ENCODE measurements at places on chromosomes 4 and X.

DNA sequence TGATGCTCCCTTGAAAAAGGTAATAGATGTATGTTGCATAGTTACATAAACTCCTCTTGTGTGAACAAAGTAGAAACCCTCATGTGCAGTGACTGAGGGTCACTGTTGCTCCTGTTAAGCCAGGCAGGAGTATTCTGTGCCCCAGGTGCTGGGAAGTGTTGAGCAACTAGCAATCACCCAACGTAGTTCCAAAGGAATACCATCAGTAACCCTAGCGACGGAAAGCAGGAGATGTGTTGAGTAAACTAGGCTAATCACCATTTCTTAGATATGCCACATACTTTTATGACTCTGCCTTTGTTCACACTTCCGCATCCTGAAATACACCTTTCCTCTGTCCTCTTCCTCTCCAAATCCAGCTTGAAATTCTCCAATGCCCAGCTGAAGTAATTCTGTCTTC, 50.9 kb upstream of the TAB3 start:
- DNase-seq = no peak

DNA sequence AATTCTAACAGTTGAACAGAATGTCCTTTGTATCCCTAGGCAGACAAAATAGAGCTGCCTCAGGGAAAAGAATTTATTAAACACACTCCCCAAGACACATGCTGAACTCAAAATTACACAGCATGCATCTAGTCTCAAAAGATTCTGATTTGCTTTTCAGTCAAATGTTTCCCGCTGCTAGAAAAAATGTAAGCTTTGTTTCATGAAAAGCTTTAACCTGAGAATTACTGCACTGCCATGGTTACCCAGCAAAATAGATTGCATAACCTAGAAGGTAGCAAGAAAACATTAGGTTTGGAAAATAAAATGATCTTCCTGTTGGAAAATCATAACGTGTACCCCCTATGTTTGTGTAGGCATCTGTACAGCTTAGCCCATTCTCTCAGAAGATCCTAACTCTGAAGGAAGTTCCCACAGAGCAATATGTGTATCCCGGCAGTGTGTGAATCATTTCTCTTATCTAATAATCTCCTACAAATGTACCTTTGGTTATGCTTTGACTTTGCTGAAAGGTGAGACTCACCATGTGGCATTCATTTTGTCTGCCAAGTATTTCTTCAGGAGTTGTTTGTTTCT, 646.9 kb downstream of the STPG2 start:
- no peak for DNase-seq

GRCh38 chrX:116031331-116031730, 139.2 kb upstream of the AGTR2 start:
- DNase-seq = no peak

DNA sequence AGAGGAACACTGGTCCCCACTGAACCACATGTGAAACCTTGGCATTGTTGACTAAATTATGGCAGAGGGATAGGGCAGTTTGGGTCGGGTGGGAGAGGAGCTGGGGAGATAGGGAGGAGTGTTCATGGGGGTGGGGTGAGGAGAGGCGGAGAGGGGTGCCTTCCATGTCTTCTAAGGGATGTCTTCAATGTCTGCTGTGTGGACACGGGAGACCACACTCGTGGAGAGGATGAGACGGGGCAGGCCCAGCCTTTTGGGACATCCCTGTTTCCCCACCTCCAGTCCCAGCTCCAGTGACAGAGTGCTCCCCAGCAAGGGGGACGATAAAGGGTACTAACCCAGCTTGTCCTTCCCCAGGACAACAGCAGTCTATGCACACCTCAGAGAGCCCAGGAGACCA, 146.4 kb upstream of the MAMLD1 start:
- DNase-seq = no peak

DNA sequence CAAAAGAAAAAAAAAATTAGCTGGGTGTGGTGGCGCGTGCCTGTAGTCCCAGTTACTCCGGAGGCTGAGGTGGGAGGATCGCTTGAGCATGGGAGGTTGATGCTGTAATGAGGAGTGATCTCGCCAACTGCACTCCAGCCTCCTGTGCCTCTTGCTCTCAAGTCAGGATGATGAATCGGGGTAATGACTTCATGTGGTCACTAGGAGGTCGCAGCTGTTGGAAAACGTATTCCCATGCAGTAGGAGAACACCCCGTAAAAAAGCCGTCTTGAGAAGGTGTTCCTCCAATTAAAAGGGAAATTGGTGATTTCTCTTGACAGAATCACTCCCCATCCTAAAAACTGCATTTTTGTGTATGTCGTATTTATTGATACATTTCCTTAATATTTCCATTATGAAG, 2.2 kb downstream of the CCNB3 start:
- no peak for DNase-seq

DNA sequence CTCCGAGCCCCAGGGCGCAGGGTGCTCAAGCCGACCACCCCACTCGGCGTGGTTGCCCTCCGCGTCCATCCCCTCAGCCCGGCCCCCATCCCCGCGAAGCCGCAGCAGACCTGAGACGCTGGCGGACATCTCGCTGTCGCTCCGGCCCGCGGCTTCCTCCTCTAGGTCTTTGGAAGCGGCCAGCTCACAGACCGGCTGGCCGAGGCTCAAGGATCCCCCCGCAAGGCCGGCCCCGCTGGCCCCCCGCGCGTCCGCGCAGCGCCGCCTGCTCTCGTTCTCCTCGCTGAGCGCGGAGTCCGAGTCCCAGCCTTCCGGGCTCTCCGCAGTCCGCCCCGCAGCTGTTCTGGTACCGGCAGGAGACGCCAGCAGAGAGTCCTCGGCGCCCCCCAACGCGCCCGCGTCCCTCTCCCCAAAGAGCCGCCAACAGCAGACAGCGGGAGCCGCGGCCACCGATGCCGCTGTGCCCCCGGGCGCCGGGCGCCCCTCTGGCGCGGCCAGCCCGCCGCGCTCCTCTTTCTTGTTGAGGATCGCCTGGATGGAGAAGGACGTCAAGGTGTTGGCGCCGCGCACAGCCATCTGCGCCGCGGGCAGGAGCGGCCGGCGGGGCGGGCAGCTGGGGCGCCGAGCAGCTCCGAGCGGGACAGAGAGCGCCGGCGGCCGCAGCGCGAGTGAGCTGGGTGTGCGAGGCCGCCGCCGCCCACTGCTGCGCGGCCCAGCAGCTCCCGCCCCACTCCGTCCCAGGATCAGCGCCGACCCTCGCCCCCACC, at the start of gene NKX3-2:
TSS of gene NKX3-2 (minus strand) at position 670 of the 767 bp plus-strand sequence. CDS start at position 576, 94 bp downstream.
- no peak for DNase-seq

- DNase-seq = no peak
Observed at GRCh38 chr4:75235359-75235951, 278.7 kb downstream of the RCHY1 start.

DNA sequence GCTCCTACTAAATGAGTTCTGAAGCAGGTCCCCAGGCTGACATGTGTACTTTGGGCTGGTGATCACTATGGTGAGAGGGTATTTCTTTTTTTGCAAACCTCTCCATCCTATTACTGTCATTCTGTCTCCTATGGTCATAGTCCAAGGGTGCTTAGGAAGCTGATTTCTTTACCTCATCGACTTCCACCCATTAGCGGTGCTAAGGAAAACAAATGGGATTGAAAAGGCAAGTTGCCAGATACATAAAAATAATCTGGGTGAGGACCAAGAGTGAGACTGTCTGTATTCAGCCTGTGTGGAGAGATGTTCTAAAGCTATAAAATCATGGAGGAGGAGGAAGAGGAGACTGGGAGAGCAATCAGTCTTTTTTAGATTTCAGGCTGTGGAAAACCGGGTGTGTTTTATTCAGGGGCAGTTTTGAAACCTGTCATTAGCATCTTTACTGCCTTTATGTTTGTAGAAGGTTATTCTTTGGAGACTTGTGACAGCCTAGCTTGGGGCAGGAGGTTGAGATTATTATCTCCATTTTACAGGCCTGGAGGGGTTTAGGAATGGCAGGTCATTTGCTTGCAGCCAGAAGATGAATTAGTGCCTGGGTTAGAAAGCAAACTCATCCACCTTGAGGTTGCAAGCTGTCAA, 1.9 kb downstream of the TMEM164 start:
- DNase-seq = no peak

DNA sequence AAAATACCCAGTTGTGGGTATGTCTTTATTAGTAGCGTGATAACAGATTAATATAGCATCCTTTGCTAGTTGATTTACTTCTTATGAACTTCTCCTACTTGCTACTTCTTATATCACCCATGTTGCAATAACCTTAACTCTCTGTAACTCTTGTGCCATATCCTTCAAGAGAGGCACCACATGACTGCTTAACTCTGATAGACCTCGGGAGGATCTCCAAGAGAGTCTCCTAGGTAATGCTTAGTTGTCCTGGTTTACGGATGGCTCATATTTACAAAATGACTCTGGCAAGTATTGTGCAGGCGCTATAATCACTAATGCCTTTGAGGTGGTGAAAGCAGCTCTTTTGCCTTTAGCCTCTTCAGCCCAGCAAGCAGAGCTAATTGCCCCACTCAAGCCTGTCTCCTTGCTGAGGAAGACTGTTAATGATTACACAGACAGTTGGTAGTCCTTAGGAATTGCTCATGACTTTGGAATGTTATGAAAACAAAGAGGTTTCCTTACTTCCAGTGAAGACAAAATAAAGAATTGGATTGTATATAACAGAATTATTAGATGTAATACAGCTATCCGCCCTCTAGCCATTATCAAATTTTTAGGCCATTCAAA, 1305.8 kb downstream of the PCDH7 start:
- no peak for DNase-seq

DNA sequence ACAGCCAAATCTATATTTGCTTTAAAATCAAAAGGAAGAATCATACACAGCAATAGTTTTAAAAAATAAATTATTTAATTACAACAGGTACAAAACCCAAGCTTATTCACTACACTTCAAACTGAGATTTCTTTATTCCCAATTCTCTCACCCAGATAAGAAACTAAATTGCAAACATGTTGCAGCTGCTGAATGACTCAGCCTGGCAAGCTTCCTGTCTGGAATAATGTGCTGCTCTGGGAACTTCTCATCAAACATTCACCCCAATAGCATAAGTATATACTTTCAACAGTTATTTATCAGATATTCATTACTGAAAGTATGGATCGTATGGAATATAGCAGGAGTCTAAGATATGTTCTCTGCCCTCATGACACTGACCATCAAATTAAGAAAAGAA, 43.0 kb upstream of the GABRA2 start:
- no peak for DNase-seq

DNA sequence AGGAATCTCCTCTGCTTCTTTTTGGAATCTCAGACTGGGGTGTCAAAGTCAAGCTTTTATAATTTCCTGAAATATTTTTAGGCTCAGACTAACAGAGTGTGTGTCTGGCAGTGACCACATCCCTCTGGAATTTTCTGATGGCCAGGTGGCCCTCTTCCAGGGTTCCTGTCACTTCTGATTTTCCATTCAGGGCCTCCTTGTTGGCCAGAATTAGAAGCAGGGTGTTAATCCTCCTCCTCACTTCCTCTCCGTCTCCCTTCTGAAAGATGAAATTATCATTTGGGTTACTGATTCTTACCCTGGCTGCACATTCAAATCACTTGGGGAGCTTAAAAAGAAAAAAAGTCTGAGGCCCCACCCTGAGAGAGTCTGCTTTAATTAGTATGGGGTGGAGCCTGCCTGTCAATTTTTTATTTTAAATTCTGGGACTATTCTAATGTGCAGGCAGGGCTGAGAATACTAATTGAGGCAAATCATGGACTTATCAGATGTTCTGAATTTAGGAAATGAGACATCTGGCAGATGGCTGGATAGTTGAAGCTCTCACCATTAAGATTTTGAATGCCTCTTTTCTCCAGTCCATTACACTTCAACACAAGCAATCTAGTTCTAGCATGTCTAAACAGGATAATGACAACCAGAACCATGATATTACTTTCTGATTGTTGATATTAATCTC, 43.2 kb downstream of the HAND2 start:
- DNase-seq = no peak

DNA sequence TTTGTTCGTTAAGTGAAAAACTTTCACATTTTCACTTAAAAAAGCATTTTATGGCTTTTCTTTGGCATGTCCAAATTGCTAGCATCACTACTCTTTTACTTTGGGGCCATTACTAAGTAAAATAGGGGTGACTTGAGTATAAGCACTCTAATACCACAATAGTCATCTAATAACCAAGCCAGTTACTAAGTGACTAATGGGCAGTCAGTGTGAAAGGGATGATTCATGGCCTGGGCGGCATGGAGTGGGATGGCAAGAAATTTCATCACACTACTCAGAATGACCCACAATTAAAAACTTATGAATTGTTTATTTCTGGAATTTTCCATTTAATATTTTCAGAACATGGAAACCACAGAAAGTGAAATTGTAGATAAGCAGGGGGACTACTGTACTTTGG, 60.9 kb downstream of the BMP15 start:
- no peak for DNase-seq

DNA sequence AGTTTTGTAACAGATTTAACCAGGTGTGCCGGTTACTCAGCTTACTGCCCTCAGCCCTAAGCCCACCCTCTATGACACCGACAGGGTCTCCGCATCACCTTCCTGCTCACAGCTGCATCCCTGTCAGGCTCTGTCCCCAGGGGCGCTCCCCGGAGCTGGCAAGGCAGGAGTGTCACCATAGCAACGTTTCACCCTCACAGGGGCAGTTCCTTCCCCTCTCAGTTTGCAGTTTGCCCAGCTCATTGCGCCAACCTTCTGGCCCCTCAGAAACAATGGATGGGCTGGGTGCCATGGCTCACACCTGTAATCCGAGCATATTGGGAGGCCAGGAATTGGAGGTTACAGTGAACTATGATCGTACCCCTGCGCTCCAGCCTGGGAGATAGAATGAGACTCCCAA, 42.6 kb downstream of the RGS12 start:
- DNase-seq = no peak

- DNase-seq = no peak
Observed at GRCh38 chr4:6687947-6688878, 5.5 kb upstream of the S100P start.

DNA sequence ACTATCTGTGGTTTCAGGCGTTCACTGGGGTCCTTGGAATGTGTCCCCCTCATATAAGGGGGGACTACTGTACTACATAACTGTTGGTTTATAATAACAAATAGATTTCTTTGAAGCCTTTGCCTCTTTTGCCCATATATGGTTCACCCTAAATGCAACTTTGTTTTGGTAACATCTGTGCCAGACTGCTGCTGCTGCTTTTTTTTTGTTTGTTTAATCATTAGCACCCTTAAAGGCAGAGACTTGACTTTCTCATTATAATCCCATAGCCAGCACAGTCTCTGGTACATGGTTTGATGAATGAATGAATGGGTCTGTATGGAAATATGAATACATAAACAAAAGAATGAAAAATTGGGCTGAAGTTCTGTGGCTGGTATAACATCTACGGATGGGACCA, 80.2 kb upstream of the LHFPL1 start:
- no peak for DNase-seq

GRCh38 chr4:176435901-176436292, 116.1 kb downstream of the SPCS3 start:
- DNase-seq = no peak

DNA sequence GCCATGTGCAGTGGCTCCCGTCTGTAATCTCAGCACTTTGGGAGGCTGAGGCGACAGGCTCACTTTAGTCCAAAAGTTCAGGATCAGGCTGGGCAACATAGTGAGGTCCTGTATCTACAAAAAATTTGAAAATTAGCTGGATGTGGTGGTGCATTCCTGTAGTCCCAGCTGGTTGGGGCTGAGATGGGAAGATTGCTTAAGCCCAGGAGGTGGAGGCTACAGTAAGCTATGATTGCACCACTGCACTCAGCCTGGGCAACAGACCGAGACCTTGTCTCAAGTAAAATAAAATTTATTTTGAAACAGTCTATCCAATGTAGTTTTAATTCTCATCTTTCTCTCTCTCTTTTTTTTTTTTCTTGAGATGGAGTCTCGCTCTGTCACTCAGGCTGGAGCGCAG, 21.1 kb downstream of the RBM10 start:
- no peak for DNase-seq

Data from hematopoietic multipotent progenitor cell treated with erythropoietin and hydrocortisone succinate and interleukin-3 and kit ligand, for 8 days (in vitro differentiated cells).